ENCODE measurements at places on chromosomes 5 and 9.

DNA sequence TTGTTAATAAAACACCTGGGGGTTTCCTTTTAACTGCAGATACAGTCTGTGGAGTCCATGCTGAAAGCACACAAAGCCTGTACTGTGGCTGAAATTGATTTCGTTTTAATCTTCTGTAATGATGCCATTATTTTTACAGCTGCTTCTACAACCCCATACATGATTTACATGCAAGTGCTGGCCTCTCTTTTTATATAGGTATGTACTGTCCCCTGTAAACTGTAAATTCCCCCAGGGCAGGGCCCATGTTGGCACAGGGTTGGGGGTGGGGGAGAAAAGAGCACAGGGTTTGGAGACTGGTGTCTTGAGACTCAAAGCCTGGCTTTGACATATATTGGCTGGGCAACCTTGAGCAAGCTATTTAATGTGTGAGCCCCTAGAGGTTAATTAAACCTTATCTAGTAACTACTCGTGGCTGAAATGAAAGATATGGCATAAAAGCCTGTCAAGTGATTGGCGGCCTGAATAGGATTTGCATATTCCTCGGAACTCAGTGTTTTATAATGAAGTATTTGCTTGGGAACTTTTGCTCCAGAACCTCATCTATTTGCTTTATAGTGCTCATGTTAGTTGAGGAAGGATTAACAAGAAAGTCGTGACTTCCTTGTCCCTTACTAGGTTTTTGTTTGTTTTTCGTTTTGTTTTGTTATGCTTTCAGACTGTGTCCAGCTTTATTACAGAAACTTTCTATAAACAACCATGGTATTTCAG lies 34.0 kb downstream of the KLF4 start:
- DNase-seq = no peak

DNA sequence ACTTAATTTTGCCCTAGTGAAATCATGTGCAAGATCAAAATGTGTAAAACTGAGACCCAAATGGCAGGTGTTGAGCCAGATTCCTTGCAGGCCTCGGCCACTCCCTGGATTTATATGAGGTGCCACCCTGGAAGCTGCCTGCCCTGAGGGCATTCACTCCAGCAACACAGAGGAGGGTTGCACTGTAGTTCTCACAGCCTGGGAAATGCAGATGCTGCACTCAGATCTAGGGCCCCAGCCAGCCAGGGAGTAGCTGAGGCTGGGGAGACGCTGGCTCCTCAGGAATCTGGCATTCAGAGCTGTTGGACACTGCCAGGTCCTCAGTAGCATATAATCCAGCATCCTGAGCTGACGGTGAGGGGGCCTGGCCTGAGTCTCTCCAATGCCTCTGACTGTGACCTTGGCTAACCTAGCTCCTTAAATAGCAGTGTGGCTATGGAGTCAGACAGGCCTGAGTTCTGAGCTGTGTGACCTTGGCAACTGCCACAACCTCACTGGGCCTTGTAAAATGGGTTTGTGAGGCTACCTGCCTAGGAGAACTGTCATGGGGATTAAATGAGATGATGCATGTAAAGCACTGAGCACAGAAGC lies 8.7 kb downstream of the KCNMB1 start:
- DNase-seq = no peak

DNA sequence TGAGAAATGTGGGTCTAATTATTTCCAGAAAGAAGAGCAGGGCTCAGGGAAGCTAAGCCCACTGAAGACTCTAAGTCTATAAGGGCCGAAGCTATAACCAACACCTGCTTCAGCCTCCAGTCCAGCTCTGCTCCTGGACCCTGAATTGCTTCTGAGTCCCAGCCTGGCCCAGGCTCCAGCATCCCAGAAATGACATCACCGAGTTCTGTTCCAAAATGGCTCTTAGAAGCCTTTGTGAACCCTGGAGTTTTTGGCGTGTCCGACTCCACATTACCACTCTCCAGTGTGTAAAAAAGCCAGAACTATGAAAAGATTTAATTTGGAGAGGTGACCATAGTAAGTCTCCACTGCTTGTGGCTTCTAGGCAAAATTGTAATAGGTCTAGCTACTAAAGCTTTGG lies 289.9 kb downstream of the SLIT3 start:
- DNase-seq = no peak

GRCh38 chr9:126971261-126971660 lies 56.7 kb downstream of the RALGPS1 start:
- DNase-seq = no peak

- DNase-seq = no peak
Observed at GRCh38 chr9:2178034-2178734, 163.0 kb downstream of the SMARCA2 start.

DNA sequence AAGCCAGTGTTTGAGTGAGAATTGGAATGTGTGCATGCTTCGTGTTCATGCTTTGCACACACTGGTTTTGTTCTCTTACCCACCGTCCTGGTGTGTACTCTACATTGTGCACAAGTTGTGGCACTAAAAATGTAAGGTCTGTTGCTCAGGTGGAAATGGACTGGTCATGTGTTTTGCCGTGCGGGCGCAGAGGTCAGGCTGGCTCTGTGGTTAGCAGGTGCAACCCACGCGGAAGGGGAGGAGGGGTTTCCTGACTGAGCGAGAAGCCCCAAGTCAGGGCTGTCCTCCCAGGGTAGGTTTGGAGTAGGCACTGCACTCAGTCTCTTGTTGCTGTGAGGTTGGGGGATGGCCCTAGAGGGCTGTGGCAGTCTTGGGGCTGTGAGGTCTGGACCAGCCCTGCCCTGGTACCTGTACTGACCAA lies 86.6 kb downstream of the EHMT1 start:
- no peak for DNase-seq

DNA sequence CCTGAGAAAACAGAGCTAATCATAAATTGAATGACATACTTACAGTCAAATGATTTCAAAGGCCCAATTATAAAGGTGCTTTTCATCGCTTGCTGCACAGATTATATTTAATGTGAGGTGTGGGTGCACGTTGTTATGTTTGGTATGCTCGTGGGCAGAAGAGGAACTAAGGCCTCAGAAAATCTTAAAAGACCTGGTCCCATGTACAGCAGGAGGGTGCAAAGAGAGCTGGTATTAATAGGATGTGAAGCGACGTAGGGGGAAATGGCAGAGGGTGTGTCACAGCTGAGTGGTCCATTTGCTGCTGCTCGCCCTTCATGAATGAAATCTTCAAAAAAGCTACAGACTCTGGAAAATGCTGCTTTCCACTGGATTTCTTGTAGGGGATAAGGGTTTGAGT lies 40.5 kb upstream of the IFNK start:
- no peak for DNase-seq

- DNase-seq = no peak
Observed at GRCh38 chr9:89871871-89872331, 267.1 kb downstream of the GADD45G start.

DNA sequence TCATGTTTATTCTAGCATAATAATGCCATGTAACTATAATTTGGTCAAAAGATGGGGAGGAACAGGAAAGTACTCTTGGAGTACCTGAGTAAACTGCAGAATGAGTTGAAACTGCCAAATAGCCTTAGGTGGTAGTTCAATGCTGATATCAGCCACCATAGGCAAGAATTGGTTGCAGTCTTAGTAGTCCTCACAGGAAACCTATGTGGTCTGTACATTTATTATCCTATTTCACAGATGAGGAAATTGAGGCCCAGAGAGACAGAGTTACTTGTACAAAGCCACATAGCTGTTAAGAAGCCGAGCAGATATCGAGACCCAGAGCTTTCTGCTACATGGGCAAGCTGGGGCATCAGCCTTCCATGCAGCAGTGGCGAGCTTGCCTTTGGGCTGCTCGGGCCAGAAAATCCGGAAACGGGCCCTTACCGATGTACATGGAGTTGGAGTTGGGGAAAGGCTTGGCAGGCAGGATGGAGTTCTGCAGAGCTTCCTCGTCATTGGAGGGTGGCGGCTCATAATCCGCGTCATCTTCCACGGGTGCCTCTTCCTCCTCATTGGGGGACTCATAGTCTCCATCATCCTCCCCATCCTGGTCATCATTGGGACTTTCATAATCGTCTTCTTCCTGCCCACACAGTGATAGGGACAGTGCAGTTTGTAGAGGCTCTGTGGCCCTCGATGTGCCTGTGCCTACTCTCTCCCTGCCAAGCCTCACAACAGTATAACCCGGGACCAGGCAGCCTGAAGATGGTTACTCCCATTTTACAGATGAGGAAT lies 27.1 kb downstream of the LCP2 start:
- no peak for DNase-seq

GRCh38 chr9:136196404-136197083 lies 8.4 kb downstream of the LHX3 start:
- DNase-seq = no peak

GRCh38 chr9:109475526-109475925 lies 22.6 kb downstream of the PTPN3 start:
- DNase-seq = no peak

- no peak for DNase-seq
Observed at GRCh38 chr5:157455057-157455456, 5.0 kb upstream of the NIPAL4 start.

GRCh38 chr5:75510417-75510835 lies 1.0 kb downstream of the CERT1 start:
- DNase-seq = peak; percentile 4

- no peak for DNase-seq
Observed at GRCh38 chr5:196350-196749, 5.1 kb downstream of the LRRC14B start.

GRCh38 chr5:170863646-170864045 lies 1.8 kb downstream of the RANBP17 start:
- no peak for DNase-seq

GRCh38 chr9:88998503-88998902 lies 7.2 kb downstream of the S1PR3 start:
- no peak for DNase-seq

GRCh38 chr5:145848854-145849253 lies 13.7 kb upstream of the PRELID2 start:
- no peak for DNase-seq

- no peak for DNase-seq
Observed at GRCh38 chr9:123643518-123643917, 286.4 kb downstream of the DENND1A start.

GRCh38 chr9:121954477-121955140 lies 138.5 kb downstream of the TTLL11 start:
- no peak for DNase-seq

- no peak for DNase-seq
Observed at GRCh38 chr5:56055287-56055686, 60.5 kb upstream of the IL6ST start.

DNA sequence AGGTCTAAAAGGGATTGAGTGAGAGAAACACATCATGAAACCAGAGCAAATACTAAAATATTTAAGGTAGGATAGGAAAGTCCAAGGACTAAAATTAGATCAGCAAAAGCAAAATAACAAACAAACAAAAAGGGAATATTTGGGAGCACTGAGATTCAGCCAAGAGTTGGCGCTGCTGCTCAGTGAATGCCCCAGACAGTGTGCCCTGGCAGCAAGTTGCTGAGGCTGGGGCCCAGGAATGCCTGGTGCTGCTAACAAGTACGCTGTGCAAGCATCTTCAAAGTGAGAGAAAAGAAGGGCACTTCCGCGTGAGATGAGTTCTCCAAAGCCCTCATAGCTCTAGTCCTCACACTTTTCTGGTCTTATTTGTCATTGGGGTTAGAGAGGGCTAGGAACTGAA lies 603.3 kb downstream of the EFNA5 start:
- no peak for DNase-seq

GRCh38 chr5:93601071-93601801 lies 18.2 kb downstream of the NR2F1 start:
- no peak for DNase-seq

GRCh38 chr9:34650816-34651215 lies 1.2 kb upstream of the IL11RA start:
- DNase-seq = no peak

DNA sequence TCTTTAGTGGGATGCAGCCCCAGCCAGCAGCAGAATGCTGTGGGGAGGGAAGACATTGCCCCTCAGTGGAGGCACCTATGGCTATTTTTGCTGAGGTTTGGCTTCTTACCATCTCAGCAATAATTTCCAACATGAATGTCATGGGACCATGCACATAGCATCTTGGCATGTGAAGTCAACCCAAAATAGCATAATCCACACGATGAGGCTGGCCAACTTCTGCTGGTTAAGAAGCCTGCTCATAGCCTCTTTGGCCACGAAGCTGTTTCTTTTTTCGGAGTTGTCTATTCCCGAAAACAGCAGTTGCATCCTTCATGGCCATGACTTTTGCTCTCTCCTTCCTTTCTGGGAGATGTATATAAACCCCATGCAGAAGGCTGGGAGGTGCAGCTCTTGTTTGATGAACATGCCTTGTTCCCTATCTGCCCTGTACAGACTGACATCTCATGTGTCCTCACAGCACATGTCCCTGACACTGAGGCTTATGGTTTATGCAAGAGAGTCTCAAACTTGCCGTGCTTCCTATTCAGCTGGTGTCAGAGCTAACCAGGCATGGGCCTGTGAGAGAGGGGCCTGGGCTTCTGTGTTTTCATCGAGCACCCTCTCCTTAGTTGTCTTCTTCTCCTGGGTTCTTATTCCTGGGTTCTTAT lies 45.3 kb downstream of the SYK start:
- no peak for DNase-seq

- DNase-seq = no peak
Observed at GRCh38 chr9:89891221-89891590, 286.4 kb downstream of the GADD45G start.

GRCh38 chr9:3858961-3859360 lies 333.2 kb upstream of the RFX3 start:
- DNase-seq = no peak

- no peak for DNase-seq
Observed at GRCh38 chr9:89993678-89994630, 389.1 kb downstream of the GADD45G start.

GRCh38 chr9:128153947-128154695 lies 4.9 kb downstream of the LCN2 start:
- DNase-seq = no peak

DNA sequence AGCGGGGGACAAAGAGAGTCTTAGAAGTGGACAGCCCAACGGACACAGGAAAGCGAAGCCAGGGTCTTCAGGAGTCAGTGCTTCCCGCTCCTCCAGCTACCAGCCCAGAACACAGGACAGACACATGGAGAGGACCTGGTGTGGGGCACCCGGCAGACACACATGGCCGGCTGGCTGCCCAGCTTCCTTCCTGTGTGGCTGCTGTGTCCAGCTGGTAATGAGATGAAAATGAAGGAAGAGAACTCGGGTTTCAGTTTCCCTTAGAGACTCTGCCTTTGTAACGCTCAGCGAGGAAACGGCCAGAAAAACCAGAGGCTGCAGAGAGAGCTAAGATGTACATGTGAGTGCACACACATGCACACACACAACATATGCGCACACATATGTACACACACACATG lies 87.5 kb downstream of the SECISBP2 start:
- DNase-seq = no peak

DNA sequence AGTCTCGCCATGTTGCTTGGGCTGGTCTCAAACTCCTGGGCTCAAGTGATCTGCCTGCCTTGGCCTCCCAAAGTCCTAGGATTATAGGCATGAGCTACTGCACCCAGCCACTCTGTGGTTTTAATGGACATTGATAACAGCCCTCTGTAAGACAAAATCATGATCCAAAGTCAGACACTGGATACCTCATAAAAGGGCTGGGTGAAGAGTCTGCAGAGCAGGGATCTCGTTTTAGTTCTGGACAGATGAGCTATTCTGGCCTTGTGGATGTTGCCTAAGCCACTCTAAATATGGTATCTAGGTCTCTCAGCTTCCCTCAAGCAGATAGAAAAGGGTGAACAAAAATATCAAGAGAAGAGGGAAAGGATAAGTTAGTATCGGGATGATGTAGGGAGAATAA lies 133.4 kb upstream of the OSMR start:
- no peak for DNase-seq
